ENCODE measurements at places on chromosomes 1 and 21.

DNA sequence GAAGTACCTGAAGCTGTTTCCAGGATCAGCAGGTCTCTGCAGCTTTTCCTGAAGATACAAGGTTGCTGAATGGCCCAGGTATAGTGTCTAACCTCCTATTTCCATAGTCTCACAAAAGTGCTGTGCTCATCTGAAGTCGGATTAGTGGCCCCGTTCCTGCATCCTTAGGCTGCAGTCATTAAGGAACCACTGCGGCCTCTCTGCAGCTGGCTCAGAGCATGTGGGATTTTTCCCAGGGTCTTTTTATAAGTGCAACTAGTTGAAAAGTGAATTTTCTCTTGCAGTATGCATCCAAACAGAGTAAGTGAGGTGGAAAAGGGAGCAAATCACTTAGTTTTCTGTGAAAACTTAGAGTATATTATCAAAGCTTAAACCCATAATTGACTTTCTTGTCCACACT lies 565.3 kb upstream of the NEGR1 start:
- DNase-seq, result no peak

- DNase-seq, result no peak
These were observed 20.0 kb downstream of the CACNA1E start for GRCh38 chr1:181503171-181503810.

- no peak for DNase-seq
These were observed 128.6 kb downstream of the RIPK4 start for GRCh38 chr21:41638201-41638790.

DNA sequence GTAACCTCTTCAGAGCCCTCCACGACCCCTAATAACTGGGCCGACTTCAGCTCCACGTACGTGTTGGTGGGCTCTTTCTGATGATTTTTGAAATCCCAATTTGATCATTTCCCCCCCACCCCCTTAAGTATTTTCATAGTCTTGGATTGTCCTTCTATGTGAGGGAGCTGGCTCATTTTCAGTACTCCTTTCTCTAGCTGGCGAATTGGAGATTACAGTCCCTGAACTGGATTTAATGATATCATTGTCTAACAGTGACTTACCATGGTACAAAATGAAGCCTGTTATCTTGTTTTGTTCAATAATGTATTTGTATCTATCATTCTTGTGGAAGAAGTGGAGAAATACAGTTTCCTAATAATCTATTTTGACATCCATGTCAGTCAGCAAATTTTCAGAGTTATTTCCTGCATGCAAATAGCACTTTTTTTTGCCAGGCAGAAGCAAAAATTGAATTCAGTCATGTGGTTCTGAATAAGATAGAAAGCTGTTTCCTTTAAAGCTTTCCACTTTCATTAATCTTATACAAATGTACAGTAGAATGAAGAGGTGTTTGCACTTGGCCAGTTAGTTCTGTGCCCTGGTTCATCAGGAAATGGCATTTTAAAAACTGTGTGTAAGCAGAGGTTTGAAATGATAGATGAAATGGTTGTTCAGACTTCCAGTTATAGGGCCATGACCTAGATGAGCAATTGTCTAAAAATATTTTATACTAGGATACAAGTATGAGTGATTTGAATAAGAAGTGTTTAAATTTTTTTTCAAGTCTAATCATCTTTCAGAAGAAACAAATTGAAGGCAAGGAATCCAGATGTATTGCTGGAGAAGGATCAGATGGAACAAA lies 104.2 kb downstream of the ATP5PO start:
- DNase-seq, result no peak

DNA sequence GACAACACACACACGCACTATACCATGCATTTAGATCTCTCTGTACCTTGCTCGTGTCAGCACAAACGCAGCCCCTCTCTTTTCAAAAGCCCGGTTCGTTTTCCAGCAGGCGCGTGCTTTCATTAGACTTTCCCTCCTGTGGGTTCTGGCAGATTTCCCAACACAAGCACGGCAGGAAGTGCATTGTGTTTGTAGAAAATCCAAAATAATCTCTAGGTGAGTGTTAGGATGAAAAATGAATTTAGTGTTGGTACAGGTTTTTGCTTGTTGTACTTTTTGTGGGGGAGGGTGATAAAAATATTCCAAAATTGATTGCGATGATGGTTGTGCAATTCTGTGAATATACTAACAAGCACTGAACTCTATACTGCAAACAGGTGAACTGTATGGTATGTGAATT lies 54.1 kb upstream of the POFUT2 start:
- no peak for DNase-seq

DNA sequence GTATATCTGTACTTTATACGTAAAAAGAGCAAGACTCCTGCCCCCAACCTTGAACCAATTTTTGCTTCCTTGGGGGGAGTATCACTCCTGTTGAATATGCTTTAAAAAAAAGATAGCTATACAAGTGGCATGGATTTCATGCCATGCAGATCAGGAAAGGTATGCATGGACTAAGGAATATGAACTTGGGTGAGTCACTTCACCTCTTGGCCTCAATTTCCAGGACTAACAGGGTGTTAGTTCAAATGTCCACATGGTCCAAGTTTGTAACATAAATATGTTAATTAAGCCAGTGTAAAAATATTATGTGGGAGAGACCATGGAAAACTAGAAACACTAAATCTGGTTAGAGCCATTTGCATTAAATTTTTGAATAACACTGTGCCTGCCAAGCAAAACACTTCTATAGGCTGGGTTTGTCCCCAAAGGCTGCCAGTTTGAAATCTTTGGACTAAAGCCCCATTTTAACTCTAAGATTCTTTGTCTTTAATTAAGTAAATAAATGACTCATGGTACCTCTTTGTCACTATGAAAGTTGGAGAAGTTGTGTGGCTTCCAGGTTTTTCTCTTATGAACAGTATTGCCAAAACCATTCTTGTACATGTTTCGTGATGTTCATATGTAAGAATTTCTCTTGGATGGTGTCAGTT lies 33.1 kb downstream of the FAM177B start:
- no peak for DNase-seq

DNA sequence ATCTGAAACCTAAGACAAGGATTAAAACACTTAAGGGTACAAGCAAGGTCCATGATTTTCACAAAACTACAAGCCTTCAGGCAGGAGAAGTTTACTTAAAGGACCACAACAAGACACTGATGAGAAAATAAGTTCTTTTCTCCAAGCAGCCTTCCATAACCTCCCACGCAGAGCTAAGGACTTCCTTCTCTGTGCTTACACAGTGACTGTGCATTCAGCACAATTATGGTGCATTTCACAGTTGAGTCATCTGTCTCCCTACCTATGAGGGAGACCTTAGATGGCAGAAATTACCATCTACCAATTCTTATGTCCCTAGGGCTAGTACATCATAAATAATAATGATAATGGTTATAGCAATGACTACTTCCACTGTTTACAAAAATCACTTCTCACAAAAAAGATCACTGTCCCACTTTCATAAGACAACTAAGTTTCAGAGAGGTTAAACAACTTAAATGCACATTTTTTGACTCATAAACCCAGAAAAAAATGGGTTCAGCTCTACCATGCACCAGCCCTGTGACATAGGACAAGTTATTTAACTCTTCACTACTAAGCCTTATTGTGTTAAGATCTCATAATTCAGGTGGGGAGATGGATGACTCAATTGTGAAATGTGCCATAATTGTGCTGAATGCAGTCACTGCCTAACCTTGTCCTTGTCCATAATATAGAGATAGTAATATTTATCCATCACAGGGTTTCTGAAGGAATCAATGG lies 45.3 kb downstream of the TARBP1 start:
- no peak for DNase-seq

DNA sequence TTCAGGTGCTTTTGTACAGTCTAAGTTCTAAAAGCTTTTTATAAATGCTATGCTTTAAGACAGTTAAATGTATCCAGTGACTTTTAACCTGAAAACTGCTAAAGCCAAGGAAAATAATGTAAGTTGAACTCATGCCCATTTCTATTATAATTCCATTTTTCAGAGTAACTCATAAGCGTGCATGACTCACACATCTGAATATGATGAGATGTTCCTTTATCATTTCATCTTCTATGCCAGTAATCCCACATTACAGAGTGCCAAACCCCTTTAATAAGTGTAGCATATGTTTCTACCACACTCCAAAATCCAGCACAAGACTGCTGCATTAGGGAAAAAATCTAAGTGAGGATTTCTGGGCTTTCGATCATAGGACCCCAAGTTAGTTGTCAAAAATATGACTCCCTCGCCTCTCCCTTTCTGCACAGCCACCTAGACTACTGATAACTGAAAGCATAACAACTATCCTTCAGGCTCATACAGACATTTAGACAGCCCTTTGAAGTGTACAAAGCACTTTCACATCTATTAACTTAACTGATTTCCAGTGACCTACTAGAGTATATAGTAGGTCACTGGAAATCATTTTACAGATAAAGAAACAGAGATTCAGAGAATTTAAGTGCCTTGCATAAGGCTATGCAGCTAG lies 45.3 kb downstream of the JAK1 start:
- DNase-seq, result no peak

- DNase-seq, result no peak
These were observed 47.5 kb upstream of the PWP2 start for GRCh38 chr21:44059710-44060109.

DNA sequence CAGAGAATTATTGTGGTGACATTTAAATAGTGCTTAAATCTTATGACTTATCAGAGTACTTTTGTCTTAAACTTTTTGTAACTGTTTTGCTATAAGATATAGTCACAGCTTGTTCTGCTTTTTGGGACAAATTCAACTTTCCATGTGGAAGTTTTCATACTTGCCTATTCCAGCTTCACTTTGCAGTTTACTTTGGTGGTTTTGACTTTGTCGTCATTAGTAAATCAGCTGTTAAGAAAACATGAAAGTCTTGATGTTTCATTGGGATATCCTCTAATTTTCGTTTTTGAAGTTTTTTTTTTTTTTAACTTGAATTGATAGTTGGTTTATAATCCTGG lies 31.3 kb downstream of the SDCCAG8 start:
- DNase-seq, result no peak

- DNase-seq, result no peak
These were observed 37.8 kb upstream of the NEK2 start for GRCh38 chr1:211713231-211713630.

GRCh38 chr21:42062236-42063022 lies 8.7 kb upstream of the UMODL1 start:
- peak; percentile 93 for DNase-seq

- DNase-seq, result no peak
These were observed 766 bp upstream of the SLC44A3 start for GRCh38 chr1:94819238-94819944.

DNA sequence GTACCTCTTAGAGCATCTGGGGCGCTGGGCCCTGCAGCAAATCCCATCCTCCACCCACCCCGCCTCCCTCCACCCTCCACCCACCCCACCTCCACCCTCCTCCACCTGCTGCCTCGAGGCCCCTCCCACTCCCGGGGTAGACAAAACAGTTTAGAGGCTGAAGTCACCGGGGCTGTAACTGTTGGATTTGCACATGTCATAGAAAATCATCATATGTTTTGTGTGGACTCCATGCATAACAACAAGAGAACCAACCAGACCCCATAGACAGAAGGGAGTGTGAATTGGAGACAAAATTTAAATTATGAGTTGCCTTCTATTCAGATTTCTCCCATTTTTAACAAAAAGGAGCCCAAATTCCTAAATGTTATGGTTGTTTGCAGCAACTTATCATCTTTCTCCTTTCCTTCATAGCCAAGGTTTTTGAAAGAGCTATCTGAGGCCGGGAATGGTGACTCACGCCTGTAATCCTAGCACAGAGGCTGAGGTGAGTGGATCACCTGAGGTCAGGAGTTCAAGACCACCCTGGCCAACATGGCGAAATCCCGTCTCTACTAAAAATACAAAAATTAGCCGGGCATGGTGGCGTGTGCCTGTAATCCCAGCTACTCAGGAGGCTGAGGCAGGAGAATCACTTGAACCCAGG lies 28.2 kb upstream of the LGALS8 start:
- DNase-seq, result no peak

GRCh38 chr1:32877211-32878110 lies 6.7 kb upstream of the FNDC5 start:
- no peak for DNase-seq

- no peak for DNase-seq
These were observed 8.3 kb upstream of the CHD5 start for GRCh38 chr1:6188466-6188865.

DNA sequence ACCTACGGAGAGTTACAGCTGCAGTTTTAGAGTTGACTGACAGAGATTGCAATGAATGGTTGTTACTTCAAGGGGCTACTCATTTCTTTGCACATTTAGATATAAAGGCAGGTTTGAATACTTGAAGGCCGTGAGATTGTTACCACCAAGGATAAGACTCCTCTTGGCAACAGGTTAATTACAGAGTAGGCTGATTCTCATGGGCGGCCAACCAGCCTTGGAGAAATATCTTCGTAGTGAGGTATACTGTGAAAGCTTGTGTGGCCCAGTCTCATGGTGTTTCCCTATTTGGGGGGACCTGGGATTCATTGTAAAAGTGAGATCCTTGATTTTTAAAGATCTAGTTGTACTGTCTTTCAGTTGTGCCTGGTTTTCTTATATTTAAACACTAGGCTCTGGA lies 103.2 kb upstream of the OLFM3 start:
- no peak for DNase-seq

Measured in CD4-positive, alpha-beta T cell treated with Interleukin-21 for 1 hour (primary cell).